ENCODE measurements at places on chromosomes 1 and 21.

GRCh38 chr1:185811073-185811709 lies 77.0 kb downstream of the HMCN1 start:
- DNase-seq: no peak

DNA sequence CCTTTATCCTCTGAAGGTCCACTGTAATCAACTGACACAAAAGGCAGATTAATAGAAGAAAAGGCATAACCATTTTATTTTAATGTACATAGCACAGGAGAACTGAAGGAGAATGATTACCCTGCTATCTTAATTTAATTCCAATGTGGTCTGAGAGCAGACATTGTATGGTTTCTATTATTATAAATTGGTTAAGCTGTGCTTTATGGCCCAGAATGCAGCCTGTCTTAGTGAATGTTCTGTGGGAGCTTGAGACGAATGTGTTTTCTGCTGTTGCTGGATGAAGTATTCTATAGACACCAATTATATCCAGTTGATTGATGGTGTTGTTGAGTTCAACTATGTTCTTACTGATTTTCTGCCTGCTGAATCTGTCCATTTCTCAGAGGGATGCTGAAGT lies 25.0 kb upstream of the SLC2A1 start:
- DNase-seq: no peak

GRCh38 chr1:211551638-211552460 lies 27.1 kb downstream of the SLC30A1 start:
- DNase-seq: no peak

DNA sequence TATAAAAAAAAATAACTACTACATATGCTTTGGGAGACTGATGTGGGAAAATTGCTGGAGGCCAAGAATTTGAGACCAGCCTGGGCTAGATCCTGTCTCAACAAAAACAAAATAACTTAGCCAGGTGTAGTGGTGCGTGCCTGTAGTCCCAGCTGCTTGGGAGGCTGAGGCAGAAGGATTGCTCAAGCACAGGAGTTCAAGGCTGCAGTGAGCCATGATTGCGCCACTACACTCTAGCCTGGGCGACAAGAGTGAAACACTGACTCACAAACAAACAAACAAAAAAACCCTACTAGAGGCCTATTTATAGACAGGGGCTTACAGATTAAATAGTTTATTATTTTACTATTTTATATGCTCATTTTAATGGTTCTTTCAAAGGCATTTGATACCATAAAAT lies 80.0 kb downstream of the LHX4 start:
- DNase-seq: no peak

GRCh38 chr21:27581168-27581567 lies 614.3 kb upstream of the ADAMTS5 start:
- no peak for DNase-seq

GRCh38 chr1:10789803-10790702 lies 6.4 kb downstream of the CASZ1 start:
- no peak for DNase-seq

GRCh38 chr1:2375923-2376260 lies 15.5 kb downstream of the MORN1 start:
- no peak for DNase-seq

DNA sequence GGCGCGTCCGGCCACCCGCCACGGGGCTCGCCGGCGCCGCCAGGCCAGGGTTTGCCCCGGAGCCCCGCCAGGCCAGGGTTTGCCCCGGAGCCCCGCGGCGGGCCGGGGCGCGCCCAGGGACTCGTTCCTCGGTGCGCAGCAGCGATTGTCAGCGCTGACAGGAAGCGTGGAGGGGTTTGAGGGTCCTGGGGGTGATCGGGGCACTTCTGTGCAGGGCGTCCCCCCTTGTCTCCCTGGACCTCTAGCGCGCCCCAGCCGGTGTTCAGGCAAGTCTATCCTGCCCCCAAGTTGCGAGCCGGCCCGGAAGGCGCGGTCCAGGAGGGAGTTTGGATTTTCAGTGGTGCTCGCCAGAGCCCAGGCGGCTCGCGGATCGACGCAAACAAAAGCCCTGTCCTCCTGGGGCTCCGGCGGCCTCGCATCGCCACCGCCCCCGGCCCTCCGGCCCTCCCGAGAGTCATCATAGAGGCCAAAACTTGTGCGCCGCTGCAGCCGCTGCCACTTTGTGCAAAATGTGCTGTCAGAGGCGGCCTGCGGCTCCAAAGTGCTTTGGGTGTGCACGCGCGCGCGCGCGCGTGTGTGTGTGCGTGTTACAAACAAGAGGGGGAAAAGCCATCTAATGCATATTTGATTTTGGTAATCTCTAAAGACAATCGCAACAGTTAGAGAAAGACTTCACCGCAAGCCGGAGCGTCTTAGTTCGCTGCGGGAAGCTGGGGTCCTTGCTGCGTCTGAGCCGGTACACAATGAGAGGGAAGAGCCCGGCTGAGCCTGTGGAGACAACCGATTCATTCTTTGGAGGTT lies 1.0 kb downstream of the ROR1 start:
- DNase-seq: peak; percentile 27

- DNase-seq: no peak
Observed at GRCh38 chr1:114428083-114428754, 82.8 kb downstream of the TRIM33 start.

DNA sequence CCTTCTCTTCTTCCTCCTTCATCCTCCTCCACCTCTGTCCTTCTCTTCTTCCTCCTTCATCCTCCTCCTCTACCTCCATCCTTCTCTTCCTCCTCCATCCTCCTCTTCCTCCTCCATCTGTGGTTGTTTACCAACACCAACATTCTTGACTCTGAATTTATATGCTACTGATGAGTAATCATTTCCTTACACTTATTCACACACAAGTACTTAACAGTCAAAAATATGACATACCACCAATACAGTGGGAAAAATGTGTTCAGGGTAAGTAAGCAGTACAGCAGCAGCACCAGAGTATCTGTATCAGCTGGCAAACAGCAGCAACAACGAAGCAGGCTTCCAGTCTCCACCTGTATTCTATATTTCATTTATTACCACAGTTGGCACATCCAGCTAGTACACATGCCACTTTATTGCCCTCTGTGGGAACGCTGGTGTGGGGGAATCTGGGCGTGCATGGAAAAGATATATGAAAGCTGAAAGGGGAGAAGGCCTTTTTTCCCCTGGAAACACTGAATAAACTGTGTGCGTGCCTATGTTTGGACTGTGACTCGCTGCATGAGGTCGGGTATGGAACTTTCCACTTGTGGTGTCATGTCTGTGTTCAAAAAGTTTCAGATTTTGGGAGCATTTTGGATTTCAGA lies 16.0 kb downstream of the ADSS2 start:
- peak; percentile 48 for DNase-seq

DNA sequence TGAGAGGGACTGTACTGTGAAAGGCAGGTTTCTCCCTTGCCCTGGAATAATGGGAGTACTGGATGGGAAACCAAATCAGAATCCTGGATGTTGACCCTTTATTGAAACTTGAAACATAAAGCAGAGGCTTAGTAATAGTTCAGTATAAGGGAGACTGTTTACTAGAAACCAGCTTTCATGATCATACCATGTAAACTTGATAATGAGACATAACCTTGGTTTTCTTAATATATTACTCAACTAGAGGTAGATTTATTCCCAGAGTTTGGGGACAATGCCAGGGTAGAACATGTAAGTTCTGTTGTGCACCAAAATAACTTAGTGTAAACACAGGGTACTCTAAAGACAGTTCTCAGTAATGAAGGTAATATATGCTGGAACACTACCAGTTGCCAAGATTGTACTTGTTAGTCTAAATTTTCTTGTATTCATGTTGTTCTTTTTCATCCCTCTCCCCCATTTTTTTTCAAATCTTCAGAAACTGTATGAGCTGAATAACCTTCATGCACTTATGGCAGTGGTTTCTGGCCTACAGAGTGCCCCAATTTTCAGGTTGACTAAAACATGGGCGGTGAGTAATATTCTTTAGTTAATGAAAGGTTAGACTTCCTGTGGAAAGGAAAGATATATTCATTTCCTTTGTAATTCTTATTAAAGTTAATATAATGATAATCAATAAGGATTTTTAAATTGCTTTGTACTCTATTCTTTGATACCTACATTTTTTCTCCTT lies 49.6 kb downstream of the ANGPTL1 start:
- peak; percentile 8 for DNase-seq

GRCh38 chr1:53272349-53272748 lies 34.0 kb upstream of the MAGOH start:
- no peak for DNase-seq

- no peak for DNase-seq
Observed at GRCh38 chr1:185626344-185626743, 107.8 kb upstream of the HMCN1 start.

GRCh38 chr1:1109743-1110142 lies 6.1 kb downstream of the C1orf159 start:
- DNase-seq: no peak

DNA sequence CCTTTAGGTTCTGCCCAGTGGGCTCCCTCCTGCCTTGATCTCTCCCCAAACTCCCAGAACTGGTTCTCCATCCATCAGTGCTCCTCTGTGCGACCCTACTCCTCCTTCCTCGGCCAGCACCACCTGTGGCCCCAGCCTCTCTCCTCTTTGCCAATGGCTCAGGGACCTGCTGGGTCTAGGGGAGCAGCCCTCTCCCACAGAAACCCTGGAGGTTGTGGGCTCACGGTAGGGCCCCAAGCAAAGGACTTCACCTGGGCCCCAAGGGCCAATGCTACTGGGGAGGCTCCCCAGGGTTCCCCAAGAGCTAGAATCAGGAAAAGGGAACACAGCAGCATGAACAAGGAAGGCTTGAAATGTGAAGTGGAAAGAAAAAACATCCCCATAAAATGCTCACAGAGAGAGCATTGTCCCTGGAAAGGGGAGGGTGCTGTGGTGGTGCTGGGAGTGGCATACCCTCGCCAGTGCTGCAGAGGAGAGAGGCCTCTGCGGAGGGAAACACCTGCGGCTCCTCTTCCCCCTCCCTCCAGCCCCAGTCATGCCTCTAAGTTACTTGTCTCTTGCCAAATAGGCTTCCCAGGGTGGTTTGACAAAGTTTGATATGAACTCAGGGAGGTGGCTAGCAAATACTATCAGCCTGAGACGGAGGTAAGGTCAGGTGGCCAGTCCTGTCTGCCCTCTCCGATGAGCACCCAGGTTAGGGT lies 2.5 kb downstream of the TMEM63A start:
- DNase-seq: no peak

GRCh38 chr1:2334883-2335534 lies 56.3 kb downstream of the MORN1 start:
- no peak for DNase-seq

DNA sequence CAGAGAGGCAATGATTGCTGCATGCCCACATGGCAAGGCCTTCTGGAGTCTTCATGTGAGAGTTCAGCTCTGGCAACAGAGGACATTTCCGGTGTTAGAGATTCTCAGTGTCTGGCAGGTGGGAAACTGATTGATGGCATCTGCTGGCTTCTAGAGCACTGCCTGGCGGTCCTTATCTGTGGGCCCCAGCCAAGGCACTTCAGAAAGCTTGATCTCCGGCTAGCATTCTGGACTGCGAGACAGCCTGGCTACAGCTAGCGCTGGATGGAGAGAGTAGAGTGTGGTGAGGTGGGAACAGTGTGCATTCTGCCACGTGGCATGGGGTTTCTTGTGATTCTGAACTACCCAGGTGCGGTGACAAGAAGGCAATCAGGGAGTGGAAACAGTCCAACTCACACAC lies 9.4 kb downstream of the ZNF678 start:
- DNase-seq: no peak

DNA sequence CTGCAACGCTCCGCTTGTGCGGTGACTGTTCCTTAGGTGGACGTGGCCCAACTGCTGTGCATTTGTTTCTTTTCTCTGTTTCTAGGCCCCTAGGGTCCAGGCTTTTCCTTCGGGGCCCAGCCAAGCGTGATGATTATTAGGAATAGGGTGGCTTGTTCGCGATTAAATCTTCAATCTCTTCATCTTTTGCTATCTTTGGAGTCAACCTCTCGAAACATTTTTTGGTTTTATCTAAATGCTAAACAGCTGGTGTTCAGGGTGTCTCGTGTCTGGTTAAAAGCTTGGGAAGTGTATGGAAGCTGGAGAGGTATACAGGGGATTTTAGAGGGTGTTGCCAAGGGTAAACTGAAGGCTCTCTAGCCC lies 844 bp upstream of the PLD5 start:
- DNase-seq: no peak

- DNase-seq: no peak
Observed at GRCh38 chr21:42534421-42535378, 21.0 kb downstream of the SLC37A1 start.

DNA sequence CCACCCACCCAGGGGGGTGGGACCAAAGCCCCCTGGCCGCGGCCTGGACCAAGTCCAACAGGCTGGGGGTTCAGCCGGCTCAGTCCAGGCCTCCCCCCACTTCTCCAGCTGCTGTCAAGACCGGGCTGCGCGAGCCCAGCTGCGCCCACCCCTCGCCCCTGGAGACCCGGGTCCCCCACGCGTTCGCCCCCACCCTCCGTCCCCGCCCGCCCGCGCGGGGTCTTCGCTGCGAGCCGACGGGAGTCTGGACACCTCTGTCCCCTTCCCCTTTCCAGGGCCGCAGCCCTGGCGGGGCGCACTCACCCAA lies 253 bp downstream of the RAP1GAP start:
- no peak for DNase-seq

- DNase-seq: peak; percentile 94
Observed at GRCh38 chr1:241640149-241640866, at the start of the genes CHML and OPN3. Gene CHML (minus strand): TSS chr1:241640369. CDS start chr1:241635766, 4,603 bp downstream. Gene OPN3 (minus strand): TSS chr1:241640369. CDS start chr1:241640254, 115 bp downstream.

DNA sequence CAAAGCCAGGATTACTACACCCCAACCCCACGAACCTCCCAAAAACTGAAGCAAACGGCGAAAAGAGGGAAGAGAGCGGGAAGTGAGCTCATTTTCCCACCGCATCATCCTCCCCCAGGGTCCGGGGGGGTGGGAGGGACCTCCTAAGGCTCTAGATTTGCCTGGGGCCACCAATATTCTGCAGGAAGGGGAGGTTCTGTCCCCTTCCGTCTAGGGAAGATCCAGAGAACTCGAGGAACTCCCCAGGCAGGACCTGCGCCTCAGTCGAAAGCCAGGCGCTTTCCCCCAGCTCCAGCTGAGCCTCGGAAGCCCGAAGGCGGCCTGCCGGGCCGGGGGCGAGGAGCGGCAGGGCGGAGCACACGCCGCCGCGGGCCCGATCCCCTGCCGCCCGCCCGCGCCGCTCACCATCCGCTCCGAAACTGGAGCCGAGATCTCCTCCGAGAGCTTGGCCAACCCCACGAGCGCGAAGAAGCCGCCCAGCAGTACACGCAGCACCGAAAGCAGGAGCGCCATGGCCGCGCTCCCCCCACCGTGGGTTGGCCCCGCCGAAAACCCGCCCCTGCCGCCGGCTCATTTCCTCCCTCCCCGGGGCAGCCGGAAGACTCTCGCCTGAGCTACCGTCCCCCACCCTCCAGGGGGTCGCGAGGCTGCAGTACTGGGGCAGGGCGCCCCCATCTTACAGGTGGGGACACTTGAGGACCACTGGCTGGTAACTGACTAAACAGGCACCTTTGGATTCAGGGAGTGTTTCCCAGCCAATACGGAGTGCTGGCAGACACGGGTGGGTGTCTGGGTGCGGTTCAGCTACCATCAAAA lies at the start of gene TMEM35B:
TSS of gene TMEM35B (minus strand) at position 555 of the 816 bp plus-strand sequence. CDS start at position 513, 42 bp downstream.
- DNase-seq: peak; percentile 82
